ENCODE measurements at places on chromosomes 1 and 21. TPM values are rescaled to one million over a fixed set of nuclear protein-coding genes. Genes with fewer than 3 reads are reported as not detected.
A peak's percentile ranks its signal among the peaks of the same experiment; 100 is the strongest.

- DNase-seq = no peak
- peak overlapping the region; percentile 42 for H3K4me3 ChIP-seq
- H3K27me3 ChIP-seq = no peaks in the 10 kb centered on the region
- peaks cover 14% of the 10 kb centered on the region for H3K4me1 ChIP-seq
Observed at GRCh38 chr21:43854773-43855633, 10.0 kb upstream of the AGPAT3 start.

DNA sequence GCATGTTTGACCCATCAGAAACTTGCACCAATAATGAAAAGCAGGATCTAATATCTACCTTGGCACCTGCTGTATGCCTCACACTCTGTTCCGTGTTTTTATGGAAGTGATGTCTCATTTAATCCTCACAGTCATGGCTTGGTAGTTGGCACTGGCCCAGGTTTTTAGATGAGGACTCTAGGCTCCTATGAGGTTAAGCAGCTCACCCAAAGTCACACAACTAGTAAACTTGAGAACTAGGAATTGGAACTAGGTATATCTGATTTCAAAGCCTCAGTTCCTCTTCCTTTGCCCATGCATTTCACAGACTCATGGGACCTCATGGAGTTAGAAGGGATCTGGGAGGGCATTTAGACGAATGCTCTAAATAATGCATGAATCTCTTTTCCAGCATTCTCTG lies 21.3 kb upstream of the TARBP1 start:
- H3K4me1 ChIP-seq = peaks cover 26% of the 10 kb centered on the region
- DNase-seq = no peak
- H3K27ac ChIP-seq = no peak overlapping the region
- H3K36me3 ChIP-seq = no peaks in the 10 kb centered on the region
- no peaks in the 10 kb centered on the region for H3K27me3 ChIP-seq

DNA sequence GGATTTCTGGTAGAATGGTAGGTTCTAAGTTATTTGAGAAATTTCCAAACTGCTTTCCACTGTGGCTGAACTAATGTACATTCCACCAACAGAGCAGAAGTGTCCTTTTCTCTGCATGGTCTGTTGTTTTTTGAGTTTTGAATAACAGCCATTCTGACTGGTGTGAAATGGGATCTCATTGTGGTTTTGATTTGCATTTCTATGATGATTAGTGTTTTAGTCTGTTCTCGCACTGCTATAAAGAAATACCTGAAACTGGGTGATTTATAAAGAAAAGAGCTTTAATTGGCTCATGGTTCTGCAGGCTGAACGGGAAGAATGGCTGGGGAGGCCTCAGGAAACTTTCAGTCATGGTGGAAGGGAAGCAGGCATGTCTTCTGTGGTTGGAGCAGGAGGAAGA lies 80.3 kb downstream of the SDCCAG8 start:
- no peak overlapping the region for H3K4me3 ChIP-seq
- peaks cover 3% of the 10 kb centered on the region for H3K4me1 ChIP-seq
- H3K36me3 ChIP-seq = peaks cover 70% of the 10 kb centered on the region

DNA sequence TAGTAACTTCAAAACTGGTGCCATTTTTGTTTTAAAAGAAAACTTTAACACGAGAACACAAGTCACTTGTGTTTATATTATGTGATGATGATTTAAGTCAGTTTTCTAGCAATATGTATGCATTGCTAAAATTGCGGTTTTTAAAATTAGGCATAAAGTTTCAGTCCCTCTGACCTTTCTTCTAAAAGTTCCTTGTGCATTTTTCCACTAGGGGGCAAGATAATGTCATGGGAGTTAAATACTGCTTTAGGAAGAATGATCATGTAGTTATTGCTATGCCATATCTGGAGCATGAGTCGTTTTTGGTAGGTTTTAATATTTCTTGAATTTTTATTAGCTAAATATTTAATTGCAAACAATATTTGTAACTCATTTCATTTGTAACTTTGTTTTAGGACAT lies 10.7 kb downstream of the CDC7 start:
- no peaks in the 10 kb centered on the region for H3K27me3 ChIP-seq
- no peak overlapping the region for H3K27ac ChIP-seq
- H3K4me3 ChIP-seq = no peak overlapping the region
- H3K36me3 ChIP-seq = peaks cover 29% of the 10 kb centered on the region
- no peaks in the 10 kb centered on the region for H3K4me1 ChIP-seq

DNA sequence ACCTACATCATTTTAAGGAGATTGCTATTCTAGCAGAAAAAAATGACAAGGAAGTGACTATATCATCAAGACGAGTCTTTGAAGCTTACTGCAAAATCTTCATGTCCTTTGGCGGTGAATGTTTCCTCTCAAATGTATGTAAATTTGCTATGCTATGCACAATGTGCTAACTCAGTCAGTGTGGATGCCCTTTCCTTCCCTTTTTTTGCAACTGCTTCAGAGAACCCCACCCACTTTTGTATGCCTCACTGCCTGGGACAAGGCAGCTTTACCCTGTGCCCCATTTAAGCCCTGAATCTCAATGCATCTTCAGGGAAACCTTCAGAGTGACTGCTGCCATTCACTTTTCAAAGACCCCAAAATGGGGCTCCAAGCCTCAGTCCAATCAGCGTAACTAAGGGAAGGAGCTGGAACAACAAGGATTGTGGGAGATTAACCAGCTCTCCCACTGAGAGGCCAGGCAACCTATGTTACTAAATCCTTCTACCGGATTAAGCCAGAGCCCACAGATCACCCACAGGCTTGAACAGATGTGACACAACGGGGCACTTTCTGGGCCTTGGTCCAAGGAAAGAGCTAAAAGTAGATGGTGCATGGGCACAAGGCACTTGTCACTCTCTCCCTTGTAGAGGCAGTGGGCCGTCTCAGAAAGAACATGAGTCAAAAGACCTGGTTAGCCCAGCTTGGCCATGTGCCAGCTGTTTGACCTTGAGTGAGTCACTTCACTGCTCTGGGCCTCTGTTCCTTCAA lies 154.4 kb downstream of the PLPP3 start:
- no peaks in the 10 kb centered on the region for H3K27me3 ChIP-seq
- H3K4me3 ChIP-seq = peak overlapping the region; percentile 54
- H3K36me3 ChIP-seq = no peaks in the 10 kb centered on the region
- H3K27ac ChIP-seq = peak overlapping the region; percentile 76
- H3K4me1 ChIP-seq = peaks cover 36% of the 10 kb centered on the region
- no peak for DNase-seq

Gene MAP1LC3C
- total RNA-seq = not detected

DNA sequence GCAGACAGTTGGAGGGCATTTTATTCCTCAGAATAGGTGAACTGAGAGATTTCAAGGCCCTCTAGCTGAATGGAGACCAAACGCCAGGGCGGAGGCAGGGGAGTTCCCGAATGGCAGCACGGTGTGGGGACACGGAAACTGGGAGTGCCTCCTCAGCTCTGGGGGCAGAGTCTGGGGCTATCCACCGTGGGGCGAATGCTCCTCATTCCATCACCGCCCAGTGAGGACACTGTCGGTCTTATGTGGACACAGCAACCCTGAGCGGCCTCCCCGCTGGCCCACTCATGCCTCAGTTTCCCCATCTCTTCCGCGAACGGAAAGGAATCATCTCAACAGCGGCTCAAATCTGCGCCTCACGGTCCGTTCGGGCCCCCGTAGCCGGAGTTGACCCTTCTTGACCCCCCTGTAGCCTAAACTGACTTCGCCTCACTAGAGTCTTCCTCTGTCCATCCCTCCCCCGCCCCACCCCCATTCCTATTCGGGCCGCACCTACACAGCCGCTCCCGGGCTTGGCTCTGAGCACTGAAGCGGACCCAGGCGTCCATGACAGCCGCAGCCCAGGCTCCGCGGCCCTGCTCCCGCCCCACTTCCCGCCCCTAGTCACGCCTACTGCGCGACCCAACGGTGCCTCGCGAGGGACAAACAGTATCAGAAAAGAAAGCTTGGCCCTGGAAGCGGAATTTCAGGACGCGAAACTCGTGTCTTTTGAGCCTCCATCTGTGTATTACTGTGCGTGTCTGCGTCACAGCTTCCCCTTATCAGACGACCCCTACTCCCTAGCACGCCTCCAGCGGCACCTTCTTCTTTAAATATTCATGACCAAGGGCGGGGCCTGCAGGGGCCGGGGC lies at the start of gene PEX11B:
TSS of gene PEX11B (minus strand) at position 574 of the 848 bp plus-strand sequence. CDS start at position 545, 29 bp downstream.
- H3K4me1 ChIP-seq = peaks cover 35% of the 10 kb centered on the region
- peak; percentile 88 for DNase-seq
- H3K27me3 ChIP-seq = no peaks in the 10 kb centered on the region

GRCh38 chr1:46568461-46568891 lies 17.0 kb upstream of the KNCN start:
- H3K4me1 ChIP-seq = no peaks in the 10 kb centered on the region
- no peaks in the 10 kb centered on the region for H3K27me3 ChIP-seq
- H3K27ac ChIP-seq = no peak overlapping the region
- no peak for DNase-seq

All from activated B cell treated with CpG ODN at 0.5 μM for 24 hours (primary cell).